ENCODE measurements at places on chromosomes 16 and 17. TPM values are rescaled to one million over a fixed set of nuclear protein-coding genes. Genes with fewer than 3 reads are reported as not detected.

C17orf113 gene
- total RNA-seq: 0.49 TPM

KIF18B gene
- 36.3 TPM for total RNA-seq

CES4A gene
- total RNA-seq: not detected

- no peaks in the 10 kb centered on the region for H3K4me1 ChIP-seq
- no peak overlapping the region for H3K27ac ChIP-seq
- no peaks in the 10 kb centered on the region for H3K27me3 ChIP-seq
- H3K36me3 ChIP-seq: no peaks in the 10 kb centered on the region
- DNase-seq: no peak
Measured at GRCh38 chr16:595094-595528, 5.2 kb downstream of the RAB40C start.

GRCh38 chr17:40922239-40922638, 15.2 kb downstream of the KRT23 start:
- H3K4me1 ChIP-seq: peaks cover 5% of the 10 kb centered on the region
- H3K36me3 ChIP-seq: no peaks in the 10 kb centered on the region
- no peak overlapping the region for H3K4me3 ChIP-seq
- peak; percentile 11 for DNase-seq
- no peak overlapping the region for H3K27ac ChIP-seq
- no peaks in the 10 kb centered on the region for H3K27me3 ChIP-seq

DNA sequence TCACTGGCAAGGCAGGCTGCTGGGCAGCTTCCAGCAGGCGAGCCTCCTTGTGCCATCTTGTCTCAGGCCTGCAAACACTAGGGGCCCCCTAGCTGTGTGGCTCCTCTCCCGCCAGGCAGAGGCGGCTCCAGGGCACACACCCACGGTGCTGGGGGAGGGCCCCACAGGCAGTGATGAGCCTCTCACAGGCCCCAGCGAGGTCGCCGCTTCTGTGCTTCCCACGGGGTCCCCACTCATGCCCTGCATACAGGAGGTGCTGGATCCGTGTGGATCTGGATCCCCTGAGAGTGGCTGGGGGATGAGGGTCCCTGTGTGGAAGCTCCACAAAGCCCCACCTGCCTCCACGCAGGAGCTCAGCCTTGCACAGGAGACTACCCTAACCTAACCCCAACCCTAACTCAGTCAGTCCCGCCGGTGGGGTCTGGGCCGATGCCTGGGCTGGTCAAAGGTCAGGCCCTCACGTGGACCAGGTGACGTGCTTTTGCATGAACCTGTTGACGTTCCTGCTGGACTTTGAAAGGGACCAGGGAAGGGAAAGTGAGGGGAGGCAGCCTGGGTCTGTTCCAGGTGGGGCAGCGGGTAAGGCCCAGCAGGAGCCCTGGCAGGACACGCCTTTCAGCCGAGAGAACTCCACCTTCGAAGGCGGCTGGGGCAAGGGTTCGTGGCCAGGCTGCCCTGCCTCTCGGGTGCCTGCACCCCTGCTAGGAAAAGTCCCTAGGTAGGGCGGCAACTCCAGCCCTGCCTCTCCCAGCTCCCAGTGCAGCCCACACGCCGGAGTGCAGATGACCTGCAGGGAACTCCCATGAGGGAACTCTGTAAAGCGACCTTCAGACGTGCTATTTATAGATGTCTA, 5.2 kb downstream of the SECTM1 start:
- H3K27me3 ChIP-seq: peaks cover 22% of the 10 kb centered on the region
- H3K36me3 ChIP-seq: no peaks in the 10 kb centered on the region
- DNase-seq: no peak

DNA sequence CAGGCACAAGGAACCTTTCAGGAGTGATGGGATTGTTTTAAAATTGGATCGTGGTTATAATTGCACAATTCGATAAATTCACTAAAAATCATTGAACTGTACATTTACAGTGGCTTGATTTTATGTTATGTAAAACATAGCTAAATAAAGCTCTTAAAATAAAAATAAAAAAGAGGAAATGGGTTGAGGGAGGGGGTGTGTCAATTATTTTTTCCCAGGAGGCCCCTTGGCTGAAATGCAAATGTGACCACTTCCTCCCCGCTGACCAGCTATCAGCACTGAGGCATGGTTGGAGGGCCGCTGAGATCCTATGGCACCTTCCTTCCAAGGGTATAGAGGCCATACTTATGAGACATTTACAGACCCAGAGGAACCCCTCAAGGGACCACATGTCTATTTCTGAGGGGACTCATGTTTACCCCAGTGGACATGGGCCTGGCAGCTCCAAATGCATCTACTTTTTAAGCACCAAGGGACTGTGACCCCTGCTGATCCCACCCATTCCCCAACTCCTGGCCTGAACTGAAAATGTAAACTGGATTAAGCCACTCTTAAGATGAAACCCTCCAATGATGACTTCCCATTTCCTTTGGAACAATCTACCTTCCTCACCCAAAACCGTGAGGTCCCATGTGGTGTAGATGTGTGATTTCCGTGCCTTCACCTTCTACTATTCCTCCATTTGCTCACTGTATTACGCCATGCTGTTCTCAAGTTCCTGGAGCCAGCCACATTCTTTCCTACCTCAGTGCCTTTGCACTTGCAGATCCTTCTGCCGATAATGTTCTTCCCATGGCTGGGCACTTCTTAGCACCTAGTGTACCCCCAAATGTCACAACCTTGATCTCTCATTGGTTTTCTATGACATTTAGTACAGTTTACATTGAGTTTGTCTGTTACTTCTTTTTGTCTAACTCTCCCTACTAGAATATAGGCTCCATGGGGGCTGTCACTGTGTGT, 2.8 kb upstream of the IL21R start:
- peaks cover 16% of the 10 kb centered on the region for H3K4me1 ChIP-seq
- no peak for DNase-seq
- no peak overlapping the region for H3K27ac ChIP-seq
- H3K36me3 ChIP-seq: no peaks in the 10 kb centered on the region
- H3K27me3 ChIP-seq: no peaks in the 10 kb centered on the region

DNA sequence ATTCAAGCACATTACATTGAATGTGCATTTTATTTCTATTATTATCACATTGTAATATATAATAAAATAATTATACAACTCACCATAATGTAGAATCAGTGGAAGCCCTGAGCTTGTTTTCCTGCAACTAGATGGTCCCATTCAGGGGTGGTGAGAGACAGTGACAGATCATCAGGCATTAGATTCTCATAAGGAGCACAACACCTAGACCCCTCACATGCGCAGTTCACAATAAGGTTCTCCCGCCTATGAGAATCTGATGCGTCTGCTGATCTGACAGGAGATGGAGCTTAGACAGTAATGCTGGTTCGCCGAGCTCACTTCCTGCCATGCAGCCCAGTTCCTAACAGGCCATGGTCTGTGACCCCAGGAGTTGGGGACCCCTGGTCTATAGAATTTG, 96.7 kb upstream of the RBBP6 start:
- H3K36me3 ChIP-seq: no peaks in the 10 kb centered on the region
- no peak for DNase-seq
- no peaks in the 10 kb centered on the region for H3K4me1 ChIP-seq
- no peaks in the 10 kb centered on the region for H3K27me3 ChIP-seq
- no peak overlapping the region for H3K4me3 ChIP-seq
- no peak overlapping the region for H3K27ac ChIP-seq

- H3K27ac ChIP-seq: no peak overlapping the region
- peaks cover 21% of the 10 kb centered on the region for H3K4me1 ChIP-seq
- DNase-seq: no peak
- no peaks in the 10 kb centered on the region for H3K36me3 ChIP-seq
- no peak overlapping the region for H3K4me3 ChIP-seq
Measured at GRCh38 chr16:2147378-2147777, 1.0 kb upstream of the RAB26 start.

DNA sequence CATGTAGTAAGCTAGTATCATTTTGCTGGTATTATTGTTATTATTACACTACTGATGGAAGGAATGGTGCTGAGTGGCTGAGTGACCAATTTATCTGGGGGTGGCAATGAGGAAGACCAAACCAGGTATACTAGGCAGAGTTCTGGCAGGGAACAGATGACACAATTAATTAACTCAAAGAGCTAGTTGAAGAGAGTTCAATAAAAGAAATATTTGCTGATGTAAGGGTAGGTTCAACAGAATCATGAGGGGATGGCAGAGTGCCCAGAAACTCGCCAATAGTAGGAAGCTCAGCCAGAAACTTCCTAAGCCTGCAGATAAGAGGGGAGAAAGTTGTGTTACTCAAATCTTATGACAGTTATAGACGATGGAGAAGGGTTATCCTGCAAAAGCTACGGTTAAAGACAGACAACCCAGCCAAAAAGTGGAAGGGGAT, 352.5 kb downstream of the KCNJ2 start:
- H3K27ac ChIP-seq: no peak overlapping the region
- H3K4me1 ChIP-seq: no peaks in the 10 kb centered on the region
- no peaks in the 10 kb centered on the region for H3K36me3 ChIP-seq
- no peak for DNase-seq
- peaks cover 6% of the 10 kb centered on the region for H3K27me3 ChIP-seq
- H3K4me3 ChIP-seq: no peak overlapping the region

- no peaks in the 10 kb centered on the region for H3K27me3 ChIP-seq
- peaks cover 37% of the 10 kb centered on the region for H3K4me1 ChIP-seq
- no peaks in the 10 kb centered on the region for H3K36me3 ChIP-seq
- H3K27ac ChIP-seq: no peak overlapping the region
- peak overlapping the region; percentile 40 for H3K4me3 ChIP-seq
- DNase-seq: peak; percentile 82
Measured at GRCh38 chr17:82234211-82235055, 5.6 kb downstream of the SLC16A3 start.

DNA sequence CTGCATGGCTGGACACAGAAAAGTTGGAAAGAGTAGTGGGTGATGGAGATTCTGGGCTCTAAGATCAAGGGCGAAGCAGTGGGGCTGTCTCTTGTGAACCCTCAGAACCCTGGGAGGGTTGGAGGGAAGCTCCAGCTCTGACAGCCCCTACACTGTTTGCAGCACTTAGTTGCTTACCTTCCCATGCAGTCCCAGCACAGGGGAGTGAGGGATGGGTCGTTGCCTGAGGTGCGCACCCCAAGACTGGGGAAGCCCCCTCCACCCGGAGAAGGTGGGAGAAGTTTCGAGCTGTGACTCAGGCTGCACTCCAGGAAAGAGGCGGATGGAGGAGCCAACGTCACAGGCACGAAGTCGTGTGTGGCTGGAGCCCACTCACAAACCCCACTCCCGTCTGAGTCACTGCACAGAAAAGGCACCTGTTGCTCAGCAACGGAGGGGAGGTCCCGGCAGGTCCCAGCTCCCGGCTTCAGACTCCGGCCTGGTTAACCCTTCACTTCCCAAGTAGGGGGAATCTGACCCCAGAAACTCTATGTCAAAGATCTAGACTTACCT, 60.1 kb downstream of the AIPL1 start:
- no peaks in the 10 kb centered on the region for H3K4me1 ChIP-seq
- H3K4me3 ChIP-seq: no peak overlapping the region
- H3K27me3 ChIP-seq: no peaks in the 10 kb centered on the region
- no peak overlapping the region for H3K27ac ChIP-seq

GRCh38 chr17:51258756-51259563, 889 bp downstream of the MBTD1 start:
- peak overlapping the region; percentile 98 for H3K27ac ChIP-seq
- peak; percentile 16 for DNase-seq
- H3K36me3 ChIP-seq: peaks cover 8% of the 10 kb centered on the region
- no peaks in the 10 kb centered on the region for H3K4me1 ChIP-seq
- H3K27me3 ChIP-seq: no peaks in the 10 kb centered on the region
- peak overlapping the region; percentile 97 for H3K4me3 ChIP-seq

DNA sequence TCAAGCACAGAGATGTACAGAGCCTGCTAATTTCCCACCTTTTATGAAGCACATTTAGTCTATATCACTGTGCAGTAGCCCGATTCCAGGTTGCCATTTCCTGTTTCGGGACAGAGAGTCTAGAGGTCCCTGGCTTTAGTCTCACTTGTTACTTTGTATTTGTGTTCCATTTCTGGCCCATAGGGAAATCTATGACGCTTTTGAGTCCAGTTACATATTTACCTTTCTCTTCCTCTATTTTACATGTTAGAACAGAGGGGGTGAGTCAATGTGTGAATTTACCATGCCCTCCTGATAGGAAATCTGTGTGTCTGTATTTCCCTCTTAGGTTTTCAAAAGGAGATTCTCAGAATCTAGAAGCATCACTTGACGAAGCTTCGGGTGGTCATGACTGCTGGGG, 227.1 kb upstream of the ZFHX3 start:
- DNase-seq: no peak
- H3K4me1 ChIP-seq: no peaks in the 10 kb centered on the region
- no peaks in the 10 kb centered on the region for H3K36me3 ChIP-seq
- no peak overlapping the region for H3K27ac ChIP-seq
- no peaks in the 10 kb centered on the region for H3K27me3 ChIP-seq

DNA sequence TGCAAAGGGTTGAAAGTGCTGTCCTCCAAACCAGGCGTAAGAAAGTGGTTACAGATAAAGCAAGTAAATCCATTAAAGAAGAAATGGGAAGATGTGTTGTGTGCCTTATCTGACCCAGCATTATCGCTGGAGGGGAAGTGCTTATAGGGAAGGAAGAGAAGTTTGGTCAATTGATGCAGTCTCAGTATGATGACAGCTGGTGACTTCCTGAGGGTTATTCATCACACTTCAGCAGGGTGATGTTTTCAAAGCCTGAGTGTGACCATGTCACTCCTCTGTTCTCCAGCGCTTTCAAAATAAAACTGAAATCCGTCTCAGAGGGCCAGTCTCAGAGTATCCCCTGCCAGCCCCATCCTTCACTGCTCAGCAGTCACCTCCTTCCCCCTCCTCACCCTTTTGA, 505.4 kb upstream of the RBFOX1 start:
- no peaks in the 10 kb centered on the region for H3K27me3 ChIP-seq
- DNase-seq: no peak
- H3K36me3 ChIP-seq: no peaks in the 10 kb centered on the region
- H3K4me1 ChIP-seq: no peaks in the 10 kb centered on the region
- no peak overlapping the region for H3K4me3 ChIP-seq
- no peak overlapping the region for H3K27ac ChIP-seq

DNA sequence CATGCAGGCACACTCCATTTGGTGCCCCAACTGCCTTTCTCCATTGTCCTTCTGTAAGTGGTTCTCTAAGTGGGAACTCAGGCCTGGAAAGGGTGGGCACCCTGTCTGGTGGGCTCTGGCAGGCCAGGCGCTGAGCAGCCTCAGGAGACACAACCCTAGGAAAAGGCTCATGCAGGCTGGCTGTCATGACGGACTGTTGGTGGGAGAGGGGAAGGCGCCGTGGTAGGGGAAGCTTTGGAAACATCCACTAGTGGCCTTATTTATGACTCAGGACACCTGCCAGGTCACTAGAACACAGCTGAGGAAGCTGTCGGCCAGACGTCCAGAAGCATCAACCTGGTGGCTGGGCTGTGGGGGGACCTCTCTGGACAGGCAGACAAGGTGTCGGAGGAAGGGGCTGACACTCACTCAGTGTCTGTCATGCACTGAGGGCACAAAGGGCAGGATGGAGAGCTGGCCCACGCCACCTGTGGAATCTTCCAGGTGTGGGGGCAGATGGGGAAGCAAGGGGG, 216.0 kb downstream of the SEC14L1 start:
- no peak for DNase-seq
- no peak overlapping the region for H3K4me3 ChIP-seq
- peaks cover 26% of the 10 kb centered on the region for H3K4me1 ChIP-seq
- H3K27me3 ChIP-seq: no peaks in the 10 kb centered on the region
- no peaks in the 10 kb centered on the region for H3K36me3 ChIP-seq
